Calu3 (cell line): ENCODE measurements at places on chromosomes 5 and 9. TPM values are rescaled to one million over a fixed set of nuclear protein-coding genes. Genes with fewer than 3 reads are reported as not detected.

- no peak for DNase-seq
Observed at GRCh38 chr5:180632768-180633167, 16.6 kb downstream of the FLT4 start.

DNA sequence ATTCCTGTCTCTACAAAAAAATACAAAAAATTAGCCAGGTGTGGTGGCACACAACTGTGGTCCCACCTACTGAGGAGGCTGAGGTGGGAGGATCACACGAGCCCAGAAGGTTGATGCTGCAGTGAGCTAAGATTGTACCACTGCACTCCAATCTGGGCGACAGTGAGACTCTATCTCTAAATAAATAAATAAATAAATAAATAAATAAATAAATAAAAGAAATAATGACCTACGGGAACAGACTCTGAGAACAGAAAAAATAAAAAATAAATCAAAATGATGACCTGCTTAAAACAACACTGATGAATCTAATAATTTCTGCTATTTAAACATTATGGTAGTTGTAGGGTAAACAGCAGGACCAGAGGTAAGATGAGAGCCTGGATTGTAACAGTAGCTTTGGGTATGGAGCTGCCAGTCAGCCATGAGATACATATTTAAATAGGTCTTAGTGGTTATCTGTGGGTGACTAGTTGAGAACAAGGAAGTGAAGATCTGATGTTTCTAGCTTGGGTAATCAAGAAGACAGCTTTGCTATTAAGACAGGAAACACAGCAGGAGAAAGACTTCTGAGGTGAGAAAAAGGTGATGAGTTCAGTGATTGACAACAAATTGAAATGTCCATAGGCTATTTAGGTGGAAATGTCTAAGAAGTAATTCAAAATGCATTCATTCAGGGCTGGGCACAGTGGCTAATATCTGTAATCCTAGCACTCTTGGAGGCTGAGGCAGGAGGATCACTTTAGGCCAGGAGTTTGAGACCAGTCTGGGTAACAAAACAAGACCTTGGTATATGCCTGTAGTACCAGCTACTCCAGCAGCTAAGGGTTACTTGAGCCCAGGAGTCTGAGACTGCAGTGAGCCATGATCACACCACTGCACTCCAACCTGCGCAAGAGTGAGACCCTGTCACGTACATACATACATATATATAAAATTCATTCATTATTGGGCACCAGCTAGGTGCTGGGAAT, 11.0 kb downstream of the RNF145 start:
- DNase-seq, result no peak

Gene TBC1D2
- total RNA-seq, result 8.3 TPM in 2 replicates

Gene GABBR2
- 0.33 TPM in 1 of 2 replicates, not detected in the other for total RNA-seq

Gene ZDHHC11
- total RNA-seq, result 53.7 and 60.8 TPM in 2 replicates

Gene ADAMTS19
- total RNA-seq, result 0.15 TPM in 1 of 2 replicates, not detected in the other

Gene SLC4A9
- total RNA-seq, result 0.24 TPM in 1 of 2 replicates, not detected in the other
